ENCODE measurements at places on chromosomes 6 and 20.

GRCh38 chr6:47724300-47724699 lies 25.9 kb downstream of the ADGRF4 start:
- DNase-seq: no peak

DNA sequence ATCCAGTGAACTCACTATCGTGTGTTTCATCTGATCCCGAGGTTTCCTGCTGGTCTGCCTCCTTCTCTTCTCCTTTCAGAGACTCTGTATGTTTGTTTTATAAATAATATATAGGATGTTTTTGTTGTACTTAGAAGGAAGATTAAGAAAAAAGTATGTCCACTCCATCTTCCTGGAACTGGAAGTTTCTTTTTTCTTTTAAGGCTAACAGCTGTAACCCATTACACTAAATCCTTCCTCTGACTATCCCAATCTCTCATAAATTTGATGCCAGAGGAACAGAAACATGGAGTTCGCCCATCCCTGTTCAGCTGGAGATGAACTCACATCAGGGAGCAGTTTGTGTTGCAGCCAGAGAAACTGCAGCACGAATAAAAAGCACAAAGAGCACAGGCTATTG lies 20.7 kb downstream of the RIPK1 start:
- no peak for DNase-seq

DNA sequence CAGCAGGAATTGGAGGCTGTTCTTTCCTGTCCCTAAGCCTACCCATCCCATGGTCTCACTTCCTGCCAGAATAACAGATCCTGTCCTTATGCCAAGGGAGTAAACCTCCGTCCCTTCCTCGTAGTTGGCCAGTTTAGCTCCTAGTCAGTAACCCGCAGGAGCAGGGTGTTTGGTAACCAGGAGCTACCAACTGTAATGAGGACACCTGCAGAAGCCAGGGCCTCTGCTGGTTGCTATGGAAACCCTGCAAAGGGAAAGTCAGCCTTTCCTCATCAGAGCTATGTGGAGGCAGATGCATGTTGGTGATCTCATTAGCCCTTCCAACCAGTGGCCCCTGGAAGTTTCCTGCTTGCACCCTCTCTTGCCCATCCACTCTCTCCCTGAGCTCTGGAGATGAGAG lies 368.2 kb upstream of the SULF2 start:
- DNase-seq: peak; percentile 35

GRCh38 chr6:156776840-156777576 lies at the start of gene ARID1B:
Gene ARID1B, plus strand, starts transcription at chr6:156777378. Its CDS starts 303 bp downstream, at chr6:156777681.
- DNase-seq: peak; percentile 81

DNA sequence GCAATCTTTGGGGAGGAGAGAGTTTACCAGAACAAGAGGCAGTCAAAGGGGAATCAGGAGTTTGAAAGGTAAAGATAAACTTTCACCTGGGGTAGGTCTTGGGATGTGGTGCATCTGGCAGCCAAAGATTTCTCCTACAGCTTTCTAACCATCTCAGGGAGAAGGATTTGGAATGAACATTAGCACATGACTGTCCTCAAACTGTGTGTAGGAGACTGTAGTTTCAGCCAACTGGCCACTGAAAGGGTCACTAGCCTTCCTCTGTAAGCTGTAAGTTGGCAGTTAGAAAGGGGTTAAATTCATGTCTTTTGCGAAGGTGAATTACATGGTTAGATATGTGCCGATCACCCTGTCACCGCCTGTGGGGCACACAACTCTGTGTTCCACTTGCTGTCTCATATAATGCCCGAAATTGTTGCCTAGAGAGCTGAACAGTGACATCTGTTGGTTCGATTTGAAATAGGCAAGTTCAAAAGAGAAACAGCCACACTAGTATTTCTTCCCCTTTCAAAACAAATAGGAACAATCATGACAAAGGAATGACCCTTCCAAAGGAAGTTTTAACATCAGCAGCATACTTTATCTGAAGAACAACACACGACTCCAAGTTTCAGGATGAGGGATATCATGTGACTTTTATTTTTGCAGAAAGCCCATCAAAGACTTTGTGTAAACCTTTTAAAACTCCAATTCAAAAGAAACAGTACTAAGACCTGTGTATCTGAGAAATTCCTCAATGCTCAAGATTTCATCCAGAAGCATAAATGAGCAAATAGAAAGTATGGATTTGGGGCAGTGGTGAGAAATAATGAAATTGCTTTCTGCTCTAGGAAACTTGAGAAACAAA lies 1.1 kb upstream of the OPN5 start:
- peak; percentile 74 for DNase-seq

GRCh38 chr20:22389836-22390542 lies 194.4 kb downstream of the FOXA2 start:
- DNase-seq: no peak

DNA sequence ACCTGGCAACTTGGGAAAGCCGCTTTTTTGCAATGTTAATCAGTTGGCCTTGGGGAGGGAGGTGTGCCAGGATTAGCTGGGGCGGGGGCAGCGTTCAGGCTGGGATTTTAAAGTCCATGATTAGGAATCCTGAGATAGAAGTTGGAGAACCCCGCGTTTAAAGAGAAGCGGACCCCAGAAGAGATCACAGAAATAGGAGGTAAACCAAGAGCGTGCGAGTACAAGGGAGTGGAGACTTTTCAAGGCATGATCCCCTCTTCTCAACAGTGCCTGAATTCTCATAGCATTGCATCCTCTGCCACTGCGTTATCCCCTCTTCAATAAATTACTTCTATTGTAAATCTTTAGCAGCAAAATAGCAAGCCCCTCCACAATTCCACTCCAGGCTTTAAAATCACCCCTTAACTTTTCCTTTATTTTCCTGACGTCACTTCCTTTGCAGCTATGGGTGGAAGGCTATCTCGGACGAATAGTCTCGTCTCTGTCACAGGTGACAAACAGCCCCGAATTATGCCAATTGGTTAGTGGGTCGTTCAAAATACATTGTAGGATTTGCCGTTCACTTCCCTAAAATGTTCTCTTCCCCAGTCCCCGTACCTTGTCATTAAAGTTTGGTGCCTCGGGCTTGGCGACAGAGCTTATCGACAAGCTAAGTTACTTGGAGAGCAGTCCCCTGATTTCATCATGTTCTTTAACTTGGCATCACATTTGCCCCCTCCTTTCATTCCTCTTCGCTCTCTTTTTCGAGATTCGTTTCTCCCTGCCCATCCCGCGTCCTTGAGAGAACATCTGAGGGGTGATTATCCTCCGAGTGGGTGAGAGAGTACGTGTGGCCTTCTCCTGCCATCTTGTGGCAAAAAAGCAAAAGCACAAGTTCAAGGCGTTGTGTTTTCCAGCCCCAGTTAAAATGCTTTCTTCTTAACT lies 17.1 kb downstream of the OR2B2 start:
- DNase-seq: peak; percentile 92

DNA sequence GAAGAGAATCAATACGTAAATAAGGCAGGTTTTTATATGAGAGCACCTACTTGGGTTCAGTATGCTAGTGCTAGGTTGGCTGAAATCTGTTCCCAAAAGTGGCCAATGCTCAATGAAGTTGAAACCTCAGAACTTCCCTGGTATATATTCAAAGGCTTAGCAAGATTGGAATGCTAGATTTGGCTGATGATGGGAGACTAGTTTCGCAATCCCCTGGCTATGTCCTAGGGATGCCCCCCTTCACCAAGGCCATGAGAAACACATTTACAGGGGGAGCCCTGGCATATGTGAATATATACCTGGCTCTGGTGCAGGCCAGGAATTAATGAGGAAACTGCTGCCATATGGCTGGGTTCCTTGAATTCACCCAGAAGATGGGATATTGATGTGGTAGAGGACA lies 142.4 kb upstream of the C6orf118 start:
- no peak for DNase-seq

DNA sequence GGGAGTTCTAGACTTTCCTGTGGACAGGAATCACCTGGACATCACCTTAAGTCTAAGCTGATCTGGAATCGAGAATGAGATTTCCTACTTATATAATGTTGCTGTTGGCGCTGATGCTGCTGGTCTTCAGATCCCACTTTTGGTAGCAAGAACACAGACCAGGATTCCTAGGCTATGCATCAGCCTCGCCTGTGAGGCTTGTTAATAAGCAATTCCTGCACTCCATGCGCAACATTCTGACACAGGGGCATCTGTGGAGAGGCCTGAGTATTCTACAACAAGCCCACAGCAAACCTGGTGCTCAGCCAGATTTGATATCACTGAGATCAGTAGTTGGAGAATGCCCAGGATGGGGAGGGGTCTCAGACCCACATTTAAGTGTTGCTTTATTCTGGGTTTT lies 52.0 kb upstream of the TRIM26 start:
- no peak for DNase-seq

- DNase-seq: no peak
Observed at GRCh38 chr20:43949741-43950618, 35.3 kb downstream of the TOX2 start.

GRCh38 chr20:58992911-58993310 lies 11.9 kb downstream of the NELFCD start:
- DNase-seq: no peak

DNA sequence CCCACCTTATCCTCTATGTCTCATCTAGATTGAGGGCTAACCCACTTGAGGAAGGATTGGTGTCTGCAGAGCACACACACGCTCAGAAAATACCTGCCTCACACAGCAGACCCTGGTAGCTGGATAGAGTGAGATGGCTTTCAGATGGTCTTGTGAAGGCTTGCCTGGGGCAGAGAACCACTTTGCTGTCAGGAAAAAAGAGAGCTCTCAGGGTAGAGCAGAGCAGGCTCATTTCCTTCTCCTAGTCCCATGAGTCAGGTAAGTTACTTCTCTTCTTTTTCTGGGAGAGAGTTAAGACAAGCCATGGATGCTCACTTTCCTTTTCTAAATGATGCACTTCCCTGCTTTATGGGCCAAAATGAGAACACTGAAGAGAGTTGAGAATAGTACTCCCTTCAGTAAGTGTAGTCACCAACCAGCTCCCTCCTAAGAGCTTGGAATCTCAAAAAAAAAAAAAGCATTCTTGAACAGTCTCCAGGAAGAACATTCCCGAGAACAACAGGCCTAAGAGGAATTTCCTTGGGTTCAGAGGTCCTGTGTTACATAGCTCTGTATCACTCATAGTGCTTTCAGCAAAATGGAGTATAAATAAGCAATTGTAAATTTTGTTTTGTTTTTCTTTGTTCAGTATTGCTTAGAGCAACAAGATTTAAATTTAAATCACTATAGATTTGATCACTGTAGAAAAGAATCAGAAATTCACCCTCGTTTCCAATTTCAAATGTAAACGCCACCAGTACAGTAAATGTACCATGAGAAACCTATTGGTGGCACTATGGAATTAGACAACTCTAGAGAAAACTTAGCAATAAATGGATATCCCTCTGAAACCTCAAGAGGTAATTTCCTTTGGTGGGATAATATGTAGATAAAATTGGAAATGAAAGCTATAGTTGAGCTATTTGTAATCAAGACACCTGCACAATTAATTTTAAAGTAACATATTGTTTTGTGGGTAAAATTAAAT lies 530.3 kb downstream of the RFPL4B start:
- DNase-seq: no peak

DNA sequence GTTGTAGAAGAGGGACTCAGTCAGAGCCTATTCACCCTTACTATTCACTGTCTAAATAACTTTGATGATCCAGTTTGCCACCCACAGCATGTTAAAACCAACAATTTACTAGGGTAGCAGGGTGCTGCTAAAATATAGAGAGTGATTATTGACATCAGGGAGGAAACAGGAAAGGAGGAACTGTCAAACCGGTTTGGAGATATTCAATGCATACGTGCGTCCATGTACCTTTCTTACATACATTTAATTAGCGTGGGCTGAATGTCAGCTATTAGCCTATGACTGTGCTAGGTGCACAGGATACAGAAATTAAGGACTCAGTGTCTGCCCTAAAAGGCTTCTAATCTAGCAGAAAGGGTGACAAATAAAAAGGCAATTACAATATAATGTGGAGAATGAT lies 57.2 kb downstream of the IL20RA start:
- DNase-seq: no peak

DNA sequence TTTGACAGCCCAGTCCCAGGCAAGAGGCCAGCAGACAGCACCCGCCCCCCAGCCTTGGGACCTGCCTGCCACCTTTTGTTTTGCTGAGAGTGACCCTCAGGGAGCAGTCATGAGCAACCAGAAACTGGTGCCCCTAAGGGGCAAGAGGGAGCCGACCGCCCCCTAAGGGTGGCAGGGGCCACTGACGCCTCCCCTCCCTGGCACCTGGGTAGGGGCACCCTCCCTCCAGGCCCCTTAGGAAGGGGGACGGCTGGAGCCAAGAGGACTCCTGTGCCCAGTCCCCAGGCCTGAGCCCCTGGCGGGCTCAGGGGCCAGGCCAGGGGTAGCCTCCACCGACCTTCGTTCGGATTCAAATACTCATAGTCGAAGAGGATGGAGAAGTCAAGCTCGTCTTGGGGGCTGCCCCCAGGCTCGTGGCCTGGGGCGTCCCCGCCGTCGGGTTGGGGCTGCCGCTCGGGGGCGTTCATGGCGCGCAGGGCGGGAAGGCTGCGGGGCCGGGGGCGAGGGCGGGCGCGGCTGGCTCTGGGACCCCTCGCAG lies 417 bp downstream of the NFATC2 start:
- DNase-seq: no peak

DNA sequence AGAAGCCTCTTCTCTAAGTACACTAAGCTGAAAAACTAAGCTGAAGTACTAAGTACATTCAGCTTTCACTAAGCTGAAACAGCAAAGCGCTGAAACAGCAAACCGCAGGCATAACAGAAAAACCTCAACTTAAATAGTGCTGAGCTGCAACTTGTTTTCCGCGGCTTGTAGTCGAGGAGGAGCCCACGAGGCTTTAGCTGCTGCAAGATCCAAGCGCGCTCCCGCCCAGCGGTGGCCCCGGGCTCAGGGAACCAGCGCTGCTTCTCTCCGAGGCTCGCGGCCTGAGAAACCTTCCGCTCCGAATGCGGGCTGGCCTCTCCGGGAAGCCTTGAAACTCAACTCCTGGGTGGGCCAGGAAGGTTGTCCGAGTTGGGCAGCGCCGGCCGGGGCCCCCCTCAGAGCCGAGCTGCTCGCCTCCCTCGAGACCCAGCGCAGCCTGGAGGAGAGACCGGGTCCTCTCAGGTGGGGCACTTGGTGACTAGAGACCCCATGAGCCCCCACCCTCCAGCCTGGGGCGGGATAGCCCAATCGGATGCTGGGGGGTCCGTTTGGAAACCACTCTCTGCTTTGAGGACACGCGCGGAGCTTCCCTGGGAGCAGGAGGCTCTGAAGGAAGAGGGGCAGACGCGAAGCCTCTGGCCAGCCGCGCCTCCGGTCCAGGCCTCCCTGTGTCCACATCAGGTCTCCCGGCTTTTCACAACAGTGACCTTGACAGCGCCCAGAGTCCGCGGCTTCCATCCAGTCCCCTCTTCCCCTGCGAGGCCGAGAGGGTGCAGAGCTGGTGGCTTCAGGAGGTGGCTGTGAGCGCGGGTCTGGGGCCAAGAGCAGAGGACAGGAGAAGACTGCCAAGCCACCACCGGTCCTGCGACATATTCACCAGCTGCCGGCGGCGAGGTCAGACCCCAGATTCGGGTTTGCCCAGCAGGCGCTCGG lies 38.1 kb upstream of the HLA-E start:
- DNase-seq: no peak

- DNase-seq: no peak
Observed at GRCh38 chr6:3403238-3404173, 53.3 kb downstream of the SLC22A23 start.

DNA sequence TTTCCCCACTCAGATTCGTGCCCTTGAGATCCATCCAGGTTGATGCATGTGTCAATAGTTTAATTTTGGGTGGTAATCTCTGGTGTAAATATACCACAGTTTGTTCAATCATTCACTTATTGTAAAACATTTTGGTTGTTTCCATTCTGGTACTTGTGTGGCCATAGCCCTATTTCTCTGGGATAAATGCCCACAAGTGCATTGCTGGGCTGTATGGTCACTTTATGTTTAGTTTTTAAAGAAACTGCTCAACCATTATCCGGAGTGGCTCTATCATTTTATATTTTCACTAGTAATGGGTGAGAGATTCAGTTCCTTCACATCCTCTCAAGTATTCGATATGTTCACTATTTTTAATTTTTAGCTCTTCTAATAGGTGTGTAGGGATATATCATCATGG lies 60.7 kb upstream of the RNF24 start:
- DNase-seq: no peak
